ENCODE measurements at places on chromosomes 4 and X.

- DNase-seq = no peak
Observed at GRCh38 chr4:61614231-61614630, 414.1 kb downstream of the ADGRL3 start.

DNA sequence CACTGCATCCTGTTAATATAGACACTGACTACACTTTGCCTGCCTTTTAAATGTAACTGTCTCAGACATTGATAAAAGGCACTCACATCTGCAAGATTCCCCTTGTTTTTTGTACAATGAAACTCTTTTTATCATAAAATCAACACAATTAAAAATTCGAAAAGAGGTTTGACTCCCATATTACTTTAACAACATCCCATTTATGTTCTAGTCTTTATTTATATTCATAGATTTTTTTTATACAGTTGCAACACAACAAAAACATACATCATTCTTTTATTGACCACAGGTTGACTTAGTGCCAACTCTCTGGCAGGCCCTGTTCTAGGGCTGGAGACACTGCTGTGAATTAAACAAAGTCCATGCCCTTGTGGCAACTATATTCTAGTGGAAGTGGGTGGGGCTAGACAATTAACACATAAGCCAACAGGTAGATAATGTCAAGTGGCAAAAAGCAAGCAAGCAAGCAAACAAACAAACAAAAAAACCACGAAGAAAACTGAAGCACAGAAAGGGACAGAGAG lies 36.8 kb downstream of the ANK2 start:
- no peak for DNase-seq

DNA sequence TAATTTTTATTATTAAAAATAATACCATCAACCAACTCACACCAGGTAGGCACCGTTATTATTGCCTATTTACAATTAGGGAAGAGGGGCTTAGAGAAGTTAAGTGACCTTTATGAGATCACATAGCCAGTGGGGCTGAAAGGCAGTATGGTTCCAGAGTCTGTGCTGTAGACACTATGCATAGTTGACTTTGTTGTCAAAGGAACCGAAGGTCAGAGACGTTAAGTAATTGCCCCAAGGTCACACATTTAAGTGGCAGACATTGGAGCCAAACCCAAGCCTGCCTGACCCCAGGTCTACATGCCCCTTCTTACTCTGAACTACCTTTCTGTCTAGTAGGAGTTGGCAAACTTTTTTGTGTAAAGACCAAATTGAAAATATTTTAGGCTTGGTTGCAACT lies 36.4 kb downstream of the RHOH start:
- DNase-seq = no peak

- peak; percentile 68 for DNase-seq
Observed at GRCh38 chrX:8364369-8365141, 100.1 kb upstream of the VCX3B start.

DNA sequence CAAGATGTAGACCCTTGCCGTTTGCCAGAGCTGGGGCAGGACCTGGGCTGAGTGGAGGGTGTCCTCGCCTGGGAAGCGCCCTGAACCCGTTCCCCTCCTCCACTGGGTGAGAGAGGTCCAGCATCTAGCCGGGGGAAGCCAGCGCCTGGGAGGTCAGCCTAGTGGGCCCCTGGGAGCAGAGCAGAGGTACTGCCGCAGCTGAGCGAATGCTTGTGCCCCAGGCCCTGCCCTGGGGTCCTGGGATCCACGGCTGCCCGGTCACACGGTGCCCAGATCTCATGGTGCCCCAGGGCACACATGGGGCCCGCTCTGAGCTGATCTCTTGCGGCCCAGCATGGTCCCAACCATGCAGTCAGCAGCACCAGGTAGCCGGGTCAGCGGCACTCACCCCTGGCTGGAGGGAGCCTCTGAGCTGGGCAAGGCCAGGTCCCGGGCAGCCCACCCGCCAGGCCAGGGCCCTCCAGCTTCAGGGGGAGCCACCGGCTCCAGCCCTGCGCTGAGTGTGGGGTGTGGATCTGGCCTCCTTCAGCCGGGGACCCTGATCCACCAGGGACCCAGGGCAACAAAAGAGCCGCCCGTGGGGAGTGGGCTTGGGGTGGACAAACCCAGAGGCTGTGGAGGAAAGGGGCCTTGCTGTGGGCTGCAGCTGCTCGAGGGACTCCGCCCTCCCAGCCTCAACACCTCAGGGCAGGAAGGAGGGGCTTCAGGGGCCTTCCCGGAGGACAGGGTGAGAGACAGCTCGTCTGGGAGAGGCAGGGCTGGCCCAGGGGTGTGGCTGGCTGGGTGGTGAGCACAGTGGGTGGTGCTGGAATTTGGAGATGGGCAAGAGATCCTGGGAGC lies 4.1 kb upstream of the CPLX1 start:
- no peak for DNase-seq

GRCh38 chrX:152637649-152638442 lies at the start of gene GABRQ:
GABRQ (plus strand) TSS chrX:152637895; CDS start chrX:152638203, 308 bp downstream.
- peak; percentile 77 for DNase-seq

- DNase-seq = no peak
Observed at GRCh38 chr4:181194096-181194495, 1049.1 kb upstream of the TENM3 start.

DNA sequence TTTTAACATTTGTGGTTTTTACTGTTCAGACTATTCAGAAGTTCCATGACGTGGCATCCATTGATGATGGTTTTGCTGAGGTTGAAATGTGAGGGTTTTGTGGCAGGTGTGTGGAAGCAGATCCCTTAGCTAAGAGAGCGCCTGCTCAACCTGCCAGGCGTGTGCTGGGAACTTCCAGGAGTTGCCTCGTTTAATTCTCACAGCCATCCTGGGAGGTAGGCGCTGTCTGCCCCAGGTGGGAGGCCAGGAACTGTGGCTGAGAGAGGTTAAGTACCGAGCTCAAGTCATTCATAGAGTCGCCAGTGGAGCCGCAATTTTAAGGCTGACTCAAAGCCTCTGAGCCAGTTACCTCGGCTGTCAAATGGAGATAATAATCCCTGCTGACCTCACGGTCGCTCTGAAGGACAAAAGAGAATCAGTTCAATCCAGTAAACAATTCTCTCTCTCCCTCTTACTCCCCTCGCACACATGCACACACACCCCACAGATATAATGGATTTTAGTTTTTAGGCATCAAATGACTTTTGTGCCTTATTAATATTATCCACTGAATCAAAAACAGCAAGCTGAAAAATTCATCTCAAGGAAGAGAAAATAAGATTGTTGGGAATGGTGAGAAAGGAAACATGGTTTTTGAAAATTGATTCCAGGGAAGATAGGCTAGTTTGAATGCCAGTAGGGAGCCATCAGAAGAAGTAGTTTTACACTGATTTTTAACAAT lies 171.3 kb downstream of the PTTG2 start:
- DNase-seq = no peak

DNA sequence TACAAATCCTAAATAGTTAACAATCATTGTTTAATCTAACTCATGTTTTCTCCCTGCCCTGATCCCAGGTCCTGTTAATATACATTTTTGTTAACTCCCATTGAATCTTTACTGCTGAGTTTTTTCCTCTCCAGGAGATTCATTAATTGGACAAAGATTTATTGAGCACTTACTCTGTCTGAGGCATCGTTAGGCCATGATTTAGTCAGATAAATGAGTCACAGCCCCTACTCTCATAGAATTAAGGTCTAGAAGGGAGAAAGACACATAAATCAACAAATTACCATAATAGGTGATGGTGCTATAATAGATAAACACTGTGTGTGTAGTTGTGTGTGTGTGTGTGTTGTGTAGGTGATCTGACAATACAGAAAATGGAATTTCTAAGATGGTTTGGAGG lies 112.5 kb downstream of the MAPK10 start:
- no peak for DNase-seq

DNA sequence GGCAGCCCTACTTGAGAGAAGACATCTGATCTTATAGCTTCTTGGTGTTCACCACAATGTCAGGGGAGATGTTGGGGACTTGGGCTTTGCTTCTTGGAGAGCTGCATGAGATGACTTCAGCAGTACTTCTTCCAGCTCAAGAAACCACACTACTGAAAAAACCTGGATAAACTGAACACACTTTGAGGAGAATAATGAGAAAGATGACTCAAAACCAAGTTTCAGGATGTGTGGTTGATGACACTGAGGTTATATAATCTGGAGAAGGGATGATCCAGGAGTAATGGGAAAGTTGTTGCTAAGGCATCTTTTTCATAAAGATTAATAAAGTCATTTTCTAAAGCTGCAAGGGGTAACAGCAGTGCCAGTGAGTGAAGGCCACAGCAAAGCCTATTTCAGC lies 58.4 kb upstream of the PNPLA4 start:
- DNase-seq = no peak

- no peak for DNase-seq
Observed at GRCh38 chr4:122083989-122084388, 68.1 kb upstream of the BLTP1 start.

DNA sequence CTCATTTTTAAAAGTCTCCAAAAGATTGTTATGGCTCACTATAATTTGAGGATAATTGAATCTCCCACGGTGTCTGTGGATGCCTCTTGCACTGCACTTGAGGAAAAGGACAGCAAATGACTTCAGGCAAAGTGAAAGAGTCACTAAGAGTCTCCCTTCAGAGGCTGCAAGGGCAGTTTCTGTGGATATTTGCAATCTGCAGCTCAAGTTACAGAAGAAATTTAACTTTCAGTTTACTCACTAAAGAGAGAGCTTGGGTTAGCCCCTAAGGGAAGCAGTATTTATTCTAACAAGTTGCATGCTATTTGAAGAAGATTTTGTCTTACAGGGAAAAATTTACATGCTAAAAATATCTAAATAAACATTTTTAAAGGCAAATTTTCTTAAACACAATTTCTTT lies 912.0 kb upstream of the TENM3 start:
- DNase-seq = no peak

- DNase-seq = peak; percentile 78
Observed at GRCh38 chrX:46446727-46447378, 98.4 kb downstream of the ZNF674 start.
